ENCODE measurements at places on chromosomes 5 and 9.

DNA sequence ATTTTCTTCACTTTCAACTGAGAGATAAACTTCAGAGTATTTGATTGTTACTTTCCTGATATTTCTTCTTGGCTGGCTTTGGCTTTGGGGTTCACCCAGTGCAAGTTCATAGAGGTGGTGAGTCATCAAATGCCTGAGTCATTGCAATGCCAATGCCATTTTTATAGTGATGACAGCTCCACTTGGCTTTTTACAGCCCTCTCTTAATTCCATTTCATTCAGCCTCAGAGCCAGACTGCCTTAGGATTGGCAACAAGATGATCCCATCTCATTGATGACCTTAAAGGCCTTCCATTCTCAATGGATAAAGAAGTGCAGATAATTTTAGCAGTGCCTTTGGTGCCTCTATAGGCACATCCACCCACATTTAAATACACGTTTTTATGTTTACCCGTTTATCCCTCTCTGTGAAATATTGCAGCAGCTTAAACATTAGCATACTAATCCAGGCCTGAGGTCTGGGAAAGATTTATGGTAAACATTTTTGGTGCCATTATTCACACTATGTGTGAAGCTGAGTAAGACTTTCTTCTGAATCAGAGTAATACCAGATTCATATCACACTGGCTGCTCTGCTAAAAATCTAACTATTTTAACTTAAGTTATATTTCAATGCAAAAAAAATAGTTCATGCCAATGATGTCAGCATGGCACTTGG lies 88.9 kb upstream of the TYRP1 start:
- no peak for DNase-seq

- no peak for DNase-seq
These were observed 119.3 kb downstream of the GDNF start for GRCh38 chr5:37720550-37720952.

DNA sequence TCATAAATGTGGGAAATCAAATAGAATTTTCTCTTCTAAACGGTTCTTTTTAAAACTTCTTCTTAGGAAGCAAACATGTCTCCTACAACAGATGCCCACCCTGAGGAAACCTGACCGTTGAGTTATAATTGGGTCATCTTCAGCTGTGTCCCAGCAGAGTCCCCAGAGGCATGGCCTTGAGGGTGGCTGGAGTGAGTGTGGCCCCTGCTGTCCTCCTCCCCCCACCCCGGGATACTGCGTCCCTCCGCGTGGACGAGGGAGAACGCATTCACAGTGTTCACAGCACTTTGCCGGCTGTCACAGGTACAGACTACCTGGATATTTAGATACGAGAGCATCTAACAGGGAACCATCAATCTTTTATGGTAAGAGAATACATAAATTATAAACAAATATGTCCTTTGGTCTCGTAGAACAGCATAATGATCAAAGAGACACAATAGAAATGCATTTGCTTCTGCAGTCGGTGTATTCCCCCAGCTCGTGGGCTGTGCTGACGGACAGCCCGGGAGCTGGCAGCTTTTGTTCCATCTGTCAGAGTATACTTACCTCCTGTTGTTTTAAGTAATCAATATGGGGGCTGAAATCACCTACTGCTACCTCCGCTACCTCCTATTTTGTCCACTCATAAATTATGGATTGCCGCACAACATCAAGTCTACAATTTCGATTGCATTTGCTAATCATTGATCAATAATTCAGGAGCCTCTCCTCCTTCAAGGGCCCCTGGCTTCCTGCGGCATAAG lies 214.7 kb downstream of the IRX2 start:
- DNase-seq: no peak

DNA sequence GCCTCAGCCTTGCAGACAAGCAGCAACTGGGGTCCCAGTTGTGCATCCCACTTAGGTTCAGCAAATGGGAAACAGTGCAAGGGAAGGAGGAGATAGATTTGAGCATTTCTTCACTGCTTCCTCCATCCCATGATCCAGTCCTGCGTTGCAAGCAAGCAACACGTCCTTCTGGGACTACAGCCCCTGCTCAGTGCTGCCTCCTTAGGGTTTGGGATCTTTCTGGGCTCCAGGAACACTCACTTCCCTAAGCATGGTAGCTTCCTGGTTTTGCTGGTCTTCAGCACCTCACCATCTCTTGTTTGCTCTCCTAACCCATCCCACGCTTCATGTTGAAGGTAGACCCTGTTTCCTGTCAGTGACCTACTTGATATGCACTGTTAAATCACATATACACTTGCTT lies 444.7 kb downstream of the MED10 start:
- no peak for DNase-seq

DNA sequence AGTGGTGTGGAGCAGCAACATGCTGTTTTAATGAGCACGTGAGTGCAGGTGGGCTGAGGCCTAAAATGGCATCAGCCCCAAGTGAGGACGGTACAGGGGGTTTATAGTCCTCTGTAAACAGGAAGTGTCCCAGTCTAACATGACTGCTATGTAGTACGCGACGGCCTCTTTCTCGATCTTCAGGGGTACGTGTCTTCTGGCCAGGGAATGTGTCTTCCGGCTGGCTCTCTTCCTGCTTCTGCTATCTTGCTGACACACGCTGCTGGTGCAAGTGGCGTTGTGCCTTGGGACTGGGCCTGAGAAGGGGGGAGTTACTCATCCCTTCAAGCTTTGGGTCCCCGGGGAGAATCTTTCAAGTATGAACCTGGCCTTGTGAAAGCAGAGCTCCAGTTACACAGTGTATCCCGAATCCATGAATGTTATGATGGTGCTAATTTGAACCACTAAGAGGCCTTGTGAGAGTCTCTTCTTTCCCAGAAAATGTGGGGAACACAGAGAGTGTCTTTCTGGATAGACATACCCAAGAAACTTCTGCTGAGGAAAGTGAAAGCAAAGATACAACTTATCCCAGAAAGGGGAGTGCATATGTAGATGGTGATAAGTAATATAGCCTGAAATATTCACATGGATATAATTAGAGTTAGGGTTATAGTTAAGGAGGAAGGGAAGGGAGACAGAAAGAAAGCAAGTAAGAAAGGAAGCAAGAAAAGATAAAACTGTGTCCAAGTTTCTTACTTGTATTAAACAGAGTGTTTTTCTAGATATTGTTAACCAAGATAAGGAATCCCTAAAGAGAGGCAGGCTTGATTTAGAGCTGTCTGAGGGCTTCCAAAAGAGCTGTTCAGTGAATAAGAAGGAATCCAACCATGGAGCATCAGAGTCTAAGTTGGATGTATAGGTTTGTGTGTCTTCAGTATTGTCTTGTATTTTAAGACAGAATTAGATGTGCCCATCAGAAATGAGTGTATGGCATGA lies 35.5 kb upstream of the ANXA2R start:
- no peak for DNase-seq
